ENCODE measurements at places on chromosomes 11 and 22. TPM values are rescaled to one million over a fixed set of nuclear protein-coding genes. Genes with fewer than 3 reads are reported as not detected.
A peak's percentile ranks its signal among the peaks of the same experiment; 100 is the strongest.

The CD3D gene
- total RNA-seq: 1.9 TPM

- peak; percentile 90 for DNase-seq
Observed at GRCh38 chr11:12224537-12224893, 114.1 kb downstream of the MICAL2 start.

The MTA2 gene
- 33.7 TPM for total RNA-seq

DNA sequence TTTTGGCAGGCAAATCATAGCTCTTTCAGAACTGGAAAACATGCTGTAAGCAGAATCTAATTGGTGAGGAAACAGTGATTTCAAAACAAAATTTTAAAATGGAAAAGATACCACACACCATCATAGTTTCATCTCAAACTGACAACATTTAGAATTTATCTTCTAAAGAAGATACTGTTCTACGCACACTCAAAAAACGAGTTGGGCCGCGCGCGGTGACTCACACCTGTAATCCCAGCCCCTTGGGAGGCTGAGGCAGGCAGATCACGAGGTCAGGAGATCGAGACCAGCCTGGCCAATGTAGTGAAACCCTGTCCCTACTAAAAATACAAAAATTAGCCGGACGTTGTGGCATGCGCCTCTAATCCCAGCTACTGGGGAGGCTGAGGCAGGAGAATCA is 44.2 kb upstream of the ADSL start:
- no peak for DNase-seq

The OR10A2 gene
- not detected for total RNA-seq

The CD151 gene
- total RNA-seq: 592 TPM

DNA sequence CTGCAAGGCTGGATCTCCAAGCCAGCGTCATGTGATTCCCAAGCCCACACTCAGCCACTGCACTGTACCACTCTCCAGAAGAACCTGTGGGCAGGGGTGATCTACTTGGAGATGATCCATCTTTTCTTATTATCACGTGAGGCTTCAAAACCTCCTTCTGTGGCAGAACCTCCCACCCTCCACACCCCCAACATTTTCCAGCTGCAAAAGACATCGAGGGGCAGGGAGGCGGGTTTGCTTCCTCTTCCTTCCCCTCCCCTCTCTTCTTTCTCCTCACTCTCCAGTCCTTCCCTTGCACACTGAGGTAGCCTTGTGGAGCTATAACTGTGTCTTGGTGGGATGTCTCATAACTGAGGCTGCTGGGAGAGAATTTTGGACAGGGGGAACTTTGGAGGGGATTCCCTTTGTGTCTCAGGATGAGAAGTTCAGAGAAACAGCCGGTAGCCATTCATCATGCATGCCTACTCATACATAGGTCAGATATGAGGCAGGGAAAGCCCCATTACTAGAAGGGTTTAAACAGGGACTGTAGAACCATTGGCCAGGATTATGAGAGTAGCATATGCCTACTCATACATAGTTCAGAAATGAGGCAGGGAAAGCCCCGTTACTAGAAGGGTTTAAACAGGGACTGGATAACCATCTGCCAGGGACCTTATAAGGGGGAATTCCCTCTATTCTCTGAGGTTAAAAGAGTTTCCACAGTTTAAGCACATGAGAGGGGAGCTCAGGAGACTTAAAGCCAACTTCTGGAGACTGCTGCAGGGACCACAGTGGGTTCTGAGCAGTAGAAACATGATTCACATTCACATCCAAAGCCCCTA is 420.7 kb upstream of the CADM1 start:
- no peak for DNase-seq

The TRIM77 gene
- total RNA-seq: not detected

All from heart left ventricle (tissue), 16 donors.